ENCODE measurements at places on chromosomes 1 and 21. TPM values are rescaled to one million over a fixed set of nuclear protein-coding genes. Genes with fewer than 3 reads are reported as not detected.

The GPN2 gene
- total RNA-seq: 66.3 TPM

The XCL1 gene
- not detected for total RNA-seq

The S100A3 gene
- total RNA-seq: not detected

- DNase-seq: no peak
Observed at GRCh38 chr21:29870814-29871213, 69.0 kb downstream of the GRIK1 start.

DNA sequence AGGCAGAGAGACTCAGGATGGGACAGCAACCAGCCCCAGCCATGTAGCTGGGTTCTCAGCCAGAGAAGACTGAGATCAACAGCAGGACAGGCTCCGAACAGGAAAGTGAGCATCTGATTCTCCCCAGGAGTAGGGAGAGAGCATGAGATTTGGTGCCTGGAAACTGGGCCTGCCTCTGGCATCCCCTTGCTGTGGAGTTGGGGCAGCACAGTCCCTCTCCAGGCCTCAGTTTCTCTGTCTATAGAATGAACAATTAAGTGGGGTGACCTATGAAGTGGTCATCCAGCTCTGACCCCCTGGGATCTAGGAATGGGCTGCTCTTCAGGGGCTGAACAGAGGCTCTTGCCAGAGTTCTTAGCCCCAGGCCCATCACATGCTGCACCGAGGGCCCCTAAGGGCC, 55.6 kb downstream of the KLHDC7A start:
- no peak for DNase-seq

DNA sequence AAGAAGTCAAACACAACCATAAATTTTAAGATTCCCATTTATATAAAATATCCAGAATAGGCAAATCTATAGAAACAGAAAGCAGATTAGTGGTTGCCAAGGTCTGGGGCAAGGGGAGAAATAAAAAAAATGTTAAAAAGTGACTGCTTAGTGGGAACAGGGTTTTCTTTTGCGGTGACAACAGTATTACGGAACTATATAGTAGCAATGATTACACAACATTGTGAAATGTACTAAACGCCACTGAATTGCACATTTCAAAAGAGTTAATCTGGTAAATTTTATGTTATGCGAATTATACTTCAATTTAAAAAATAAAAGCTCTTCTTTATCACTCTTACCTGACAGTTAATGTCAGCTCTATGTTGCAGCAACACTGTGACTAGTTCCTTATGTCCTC, 105.2 kb downstream of the ACBD6 start:
- no peak for DNase-seq

- no peak for DNase-seq
Observed at GRCh38 chr1:194081444-194081843, 895.0 kb upstream of the B3GALT2 start.

- DNase-seq: no peak
Observed at GRCh38 chr1:55612988-55613387, 397.8 kb upstream of the USP24 start.
